NCI-H524 treated with DMSO at 0.1 percent for 48 hours (cell line): ENCODE measurements at places on chromosomes 16 and 17.

- no peak for DNase-seq
These were observed 45.5 kb downstream of the KATNIP start for GRCh38 chr16:27595475-27595874.

GRCh38 chr16:84930298-84931106 is 80.8 kb downstream of the ZDHHC7 start:
- no peak for DNase-seq

GRCh38 chr16:888901-889570 is 81.7 kb downstream of the LMF1 start:
- DNase-seq, result no peak

GRCh38 chr17:73043686-73044581 is 48.6 kb downstream of the SLC39A11 start:
- DNase-seq, result no peak

DNA sequence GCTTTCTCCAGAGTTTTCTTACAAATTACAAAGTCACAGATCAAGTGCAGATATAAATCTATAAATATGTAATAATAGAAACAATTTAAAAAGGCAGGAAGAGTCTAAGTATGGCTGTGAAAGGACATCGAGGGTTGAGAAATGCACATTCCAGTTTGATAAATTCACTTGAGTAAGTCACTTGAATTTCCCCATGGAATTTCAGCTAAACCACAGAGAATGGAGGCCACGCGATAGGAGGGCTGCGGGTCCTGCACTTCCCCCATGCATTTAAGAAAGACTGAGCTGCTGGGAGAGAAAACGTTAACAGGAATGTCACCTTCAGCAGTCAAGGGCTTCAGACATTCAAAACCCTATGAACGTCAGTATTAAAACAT is 6.1 kb upstream of the MXRA7 start:
- DNase-seq, result no peak

DNA sequence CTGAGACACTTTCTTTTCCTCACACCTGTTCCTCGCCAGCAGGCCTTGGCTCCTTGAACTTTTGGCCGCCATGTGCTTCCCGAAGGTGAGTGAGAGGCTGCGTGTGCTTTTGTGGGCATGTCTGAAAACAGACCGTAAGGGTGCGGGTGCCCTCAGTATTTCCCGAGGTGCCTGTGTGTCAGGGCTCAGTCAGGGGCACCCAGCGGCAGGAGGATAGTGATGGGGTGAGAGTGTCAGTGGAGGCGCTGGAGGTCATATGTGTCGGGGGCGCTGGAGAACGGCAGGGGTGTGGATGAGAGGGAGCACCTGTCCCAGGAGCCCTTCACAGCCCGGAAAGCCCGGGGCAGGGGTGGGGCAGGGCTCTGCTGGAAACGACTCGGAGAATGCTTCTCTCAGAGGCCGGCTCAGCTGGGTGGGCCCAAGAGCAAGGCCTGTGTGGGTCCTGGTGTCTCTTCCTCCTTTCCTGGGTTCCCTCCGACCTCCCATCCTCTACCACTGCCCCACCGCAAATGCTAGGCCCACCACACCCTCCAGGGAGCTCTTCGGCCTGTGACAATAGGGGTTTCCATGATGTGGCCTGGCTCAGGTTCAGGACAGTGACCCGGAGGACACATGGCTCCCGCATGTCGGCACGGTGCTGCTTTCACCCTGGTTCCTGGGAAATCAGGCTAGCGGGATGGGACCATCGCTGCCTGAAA is 451 bp downstream of the IL32 start:
- no peak for DNase-seq

- no peak for DNase-seq
These were observed 6.2 kb downstream of the JPH3 start for GRCh38 chr16:87608400-87608985.
